ENCODE measurements at places on chromosomes 6 and 20.

DNA sequence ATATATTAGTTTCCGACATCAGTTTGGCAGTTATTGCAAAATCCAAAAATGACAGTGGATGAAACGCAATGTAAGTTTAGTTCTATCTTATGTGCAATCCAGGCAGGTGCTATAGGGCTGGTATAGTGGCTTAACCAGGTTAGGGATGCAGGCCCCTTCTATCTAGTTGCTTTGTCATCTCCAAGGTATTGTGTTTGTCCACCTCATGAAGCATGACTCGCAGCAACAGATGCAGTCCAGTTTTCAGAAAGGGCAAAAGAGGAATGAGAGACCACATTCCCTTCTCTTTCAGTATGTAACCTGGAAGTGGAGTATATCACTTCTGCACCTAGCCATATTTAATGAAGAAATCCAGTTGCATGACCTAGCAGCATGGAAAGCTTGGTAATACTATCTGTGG lies 59.7 kb downstream of the PKIB start:
- no peak for DNase-seq

- no peak for DNase-seq
These were observed 33.9 kb upstream of the RNGTT start for GRCh38 chr6:88997327-88997726.

DNA sequence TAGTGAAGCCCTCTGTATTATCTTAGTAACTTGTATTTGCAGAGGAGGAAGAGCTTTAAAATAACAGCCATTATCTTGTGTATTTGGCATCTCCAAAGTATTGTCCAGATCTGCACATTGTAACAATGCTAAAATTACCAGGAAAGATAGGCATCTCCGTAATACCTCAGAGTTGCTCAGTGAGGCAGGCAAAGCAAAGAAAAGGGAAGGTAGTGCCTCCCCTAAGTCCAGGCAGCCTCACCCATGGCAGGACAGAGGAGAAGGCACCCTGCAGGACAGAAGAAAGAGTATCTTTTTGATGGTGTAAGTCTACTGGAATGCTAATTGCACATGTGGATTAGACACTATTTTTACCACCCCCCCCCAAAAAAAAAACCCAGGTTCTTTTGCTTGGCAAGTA lies 13.6 kb upstream of the SSTR4 start:
- no peak for DNase-seq

GRCh38 chr20:742156-742555 lies 26.1 kb downstream of the SLC52A3 start:
- no peak for DNase-seq

DNA sequence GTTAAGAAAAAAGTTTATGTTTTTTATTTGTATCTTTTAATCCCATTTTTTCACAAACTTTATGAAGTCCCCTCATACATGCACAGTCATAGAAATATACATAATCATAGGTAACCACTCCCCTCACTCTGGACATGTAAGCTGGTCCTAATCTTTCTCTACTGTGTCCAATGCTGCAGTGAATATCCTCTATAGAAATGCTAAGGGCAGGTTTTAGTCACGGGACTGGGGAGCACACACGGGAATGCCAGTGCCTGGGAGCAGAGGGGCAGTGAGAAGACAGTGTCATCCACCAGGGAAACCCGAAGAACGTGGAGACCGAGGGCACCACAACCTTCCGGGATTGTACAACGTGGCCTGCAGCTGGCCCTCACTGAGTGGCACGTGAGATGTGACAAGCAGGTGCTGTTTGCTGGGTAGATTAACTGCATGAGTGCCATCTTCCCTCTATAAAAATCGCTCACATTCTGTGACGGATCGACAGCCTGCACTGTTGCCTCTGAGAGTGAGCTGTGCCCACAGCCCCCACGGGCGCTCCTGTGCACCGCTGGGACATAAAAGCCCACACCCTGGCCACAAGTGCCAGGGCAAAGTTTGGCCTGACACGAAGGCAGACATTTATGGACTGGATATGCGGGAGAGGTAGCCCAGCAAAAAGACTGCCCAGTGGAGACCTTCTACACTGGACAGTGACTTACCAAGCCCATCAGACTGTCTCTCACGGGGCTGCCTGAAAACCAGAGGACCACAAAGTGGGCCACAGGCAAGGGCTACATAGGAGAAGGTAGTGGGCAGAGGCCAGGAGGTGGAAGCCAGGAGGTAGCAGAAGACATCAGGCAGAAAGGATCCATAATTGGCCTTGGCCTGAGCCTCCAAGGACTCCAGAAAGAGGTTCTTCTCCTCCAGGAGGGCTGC lies 63.2 kb downstream of the FGD2 start:
- DNase-seq = no peak

DNA sequence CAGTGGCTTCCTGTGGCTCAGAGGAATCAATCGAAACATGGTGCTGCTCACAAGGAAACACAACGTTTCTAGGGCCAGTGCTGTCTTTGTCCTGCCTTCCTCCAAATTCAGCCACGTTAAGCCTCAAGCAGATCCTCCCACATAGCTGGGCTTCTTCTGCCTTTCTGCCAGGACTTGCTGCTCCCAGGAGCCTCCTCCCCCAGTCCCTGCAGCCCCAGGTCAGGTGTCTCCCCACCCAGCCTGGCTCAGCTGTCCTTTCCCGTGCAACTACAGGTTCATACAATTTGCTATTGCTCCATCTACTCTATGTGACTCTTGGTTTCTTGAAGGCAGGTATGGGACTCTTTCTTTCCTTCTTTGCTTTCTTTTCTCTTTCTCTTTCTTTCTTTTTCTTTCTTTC lies 215.3 kb upstream of the RNF24 start:
- DNase-seq = no peak

- DNase-seq = no peak
These were observed 233.0 kb upstream of the JAG1 start for GRCh38 chr20:10906834-10907233.

- no peak for DNase-seq
These were observed 10.9 kb downstream of the LRRC1 start for GRCh38 chr6:53805725-53806124.

DNA sequence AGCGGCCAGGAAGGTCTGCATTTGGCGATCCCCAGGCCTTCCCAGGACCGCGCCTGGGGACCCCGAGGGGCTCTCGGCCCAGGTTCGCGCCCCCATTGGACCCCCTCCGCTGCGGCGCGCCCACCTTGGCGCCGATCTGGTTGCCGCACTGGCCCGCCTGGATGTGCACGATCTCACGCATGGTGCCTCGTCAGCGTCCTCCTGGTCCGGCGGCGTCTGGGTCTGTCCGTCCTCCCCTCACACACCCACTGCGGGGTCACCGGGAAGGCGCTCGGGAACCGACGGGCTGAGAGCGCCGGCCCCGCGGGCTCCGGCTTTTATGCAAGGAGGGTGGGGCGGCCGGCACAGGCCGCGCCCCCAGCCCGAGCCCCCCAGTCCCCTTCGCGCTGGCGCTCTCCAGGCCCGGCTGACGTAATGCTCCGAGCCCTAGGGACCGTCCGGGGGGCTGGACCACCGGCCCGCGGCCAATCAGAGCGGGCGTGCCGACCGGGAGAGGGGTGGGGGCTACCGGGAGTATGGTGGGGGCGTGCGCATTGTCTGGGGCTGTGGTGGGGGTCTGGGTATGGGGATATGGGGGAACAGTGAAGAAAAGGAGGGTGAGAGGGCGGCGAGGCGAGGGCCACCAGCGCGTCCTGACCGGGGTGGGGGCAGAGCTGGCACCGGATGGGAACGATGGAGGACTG lies at the start of gene TUBB2B:
Gene TUBB2B (minus strand): TSS at position 291 of the 683 bp plus-strand sequence. CDS start 110 bp downstream, at position 181.
- DNase-seq = no peak

DNA sequence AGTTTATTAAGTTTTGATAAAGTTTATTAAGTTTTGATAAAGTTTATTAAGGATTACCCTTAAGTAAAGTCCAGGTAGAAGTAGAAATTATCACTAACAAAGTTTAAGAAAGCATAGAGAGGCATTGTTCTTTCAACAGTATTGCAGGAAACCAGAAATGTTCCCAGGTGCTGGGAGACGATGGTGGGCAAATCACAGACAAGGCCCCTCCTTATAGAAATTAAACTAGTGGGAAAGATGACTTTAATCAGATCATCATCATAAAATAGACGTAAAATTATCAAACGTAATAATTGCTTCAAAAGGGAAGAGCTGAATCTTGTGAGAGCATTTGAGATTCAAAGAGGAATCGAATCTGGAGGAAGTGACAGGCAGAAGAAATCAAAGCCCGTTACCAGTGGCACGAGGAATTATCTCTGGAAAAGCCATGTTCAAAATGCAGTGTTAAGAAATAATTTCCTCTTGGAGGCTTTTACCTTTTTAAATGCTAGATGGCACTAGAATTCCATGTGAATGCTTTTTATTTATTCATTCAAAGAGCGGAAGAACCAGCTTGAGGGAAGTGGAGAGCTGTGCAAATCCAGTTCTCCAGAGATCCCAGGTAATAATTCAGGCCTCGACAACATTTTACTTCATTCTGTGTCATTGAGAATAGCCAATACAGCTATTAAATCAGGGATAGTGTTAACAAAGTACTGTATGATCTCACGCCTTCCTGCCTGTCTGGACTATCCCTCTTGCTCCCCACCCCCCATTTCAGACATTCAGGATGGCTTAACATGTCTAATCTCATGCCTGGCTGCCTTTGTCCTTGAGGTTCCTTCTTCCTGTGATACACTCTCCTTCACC lies 1.0 kb upstream of the APMAP start:
- no peak for DNase-seq

- DNase-seq = no peak
These were observed 741.3 kb upstream of the MMS22L start for GRCh38 chr6:98024359-98024758.

- no peak for DNase-seq
These were observed 96.6 kb upstream of the LOC128125822 start for GRCh38 chr6:63475707-63476106.
